ENCODE measurements at places on chromosomes 7 and 10.

- DNase-seq, result no peak
Measured at GRCh38 chr7:92460109-92460508, 12.8 kb downstream of the GATAD1 start.

DNA sequence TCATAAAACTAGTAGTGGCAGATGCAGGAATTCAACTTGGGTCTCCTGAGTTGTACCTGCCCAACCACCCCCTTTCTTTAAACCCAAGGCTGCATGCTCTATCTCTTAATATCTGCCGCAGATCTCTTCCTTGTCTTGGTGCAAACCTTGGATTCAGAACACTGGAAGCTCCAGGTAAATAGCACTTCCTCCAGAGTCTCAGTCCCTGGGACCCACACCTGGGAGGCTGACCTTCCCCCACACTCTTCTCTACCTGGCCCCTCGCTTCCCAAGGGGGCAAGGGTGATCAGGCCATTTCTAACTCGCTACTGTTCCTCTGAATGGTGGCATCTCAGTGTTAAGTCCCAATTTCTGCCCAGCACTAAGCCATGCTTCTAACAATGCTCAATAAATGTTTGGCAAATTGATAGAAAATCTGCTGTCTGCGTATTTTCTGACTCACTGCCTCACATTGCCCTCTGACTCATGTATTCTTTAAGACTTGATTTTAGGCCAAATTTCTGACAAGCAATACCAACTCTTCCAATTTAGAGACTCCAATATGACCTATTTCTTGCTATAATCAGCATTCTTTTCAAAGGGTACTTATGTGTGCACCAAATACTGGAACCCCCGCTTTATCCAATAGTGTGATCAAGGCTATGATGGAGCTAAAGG lies 68.0 kb upstream of the PPP1R3C start:
- DNase-seq, result peak; percentile 15

GRCh38 chr10:10788761-10789160 lies 228.9 kb upstream of the CELF2 start:
- DNase-seq, result no peak

DNA sequence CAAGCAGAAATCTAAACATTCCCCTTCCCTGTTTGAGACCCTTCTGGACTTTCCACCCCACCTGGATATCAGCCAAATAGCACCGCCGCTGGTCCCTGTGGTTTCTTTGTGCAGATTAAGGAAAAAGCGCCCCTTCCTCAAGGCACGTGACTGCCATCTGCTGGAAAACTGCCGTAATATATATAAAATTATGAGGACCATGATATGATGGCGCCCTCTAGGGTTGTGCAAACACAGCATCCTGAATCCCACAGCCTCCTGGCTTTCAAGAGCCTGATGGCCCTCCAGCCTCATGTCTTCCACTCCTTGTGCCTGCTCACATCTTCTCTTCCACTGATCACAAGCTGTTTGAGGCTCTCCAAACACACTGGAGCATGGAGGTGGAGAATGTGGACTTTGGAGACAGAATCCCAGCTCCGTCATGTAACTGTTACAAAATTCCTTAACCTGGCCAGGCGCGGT lies 121.3 kb downstream of the MYL10 start:
- peak; percentile 49 for DNase-seq

GRCh38 chr10:31604096-31604495 lies 285.1 kb downstream of the ZEB1 start:
- no peak for DNase-seq

- DNase-seq, result no peak
Measured at GRCh38 chr10:101146392-101147251, 15.5 kb downstream of the TLX1 start.

DNA sequence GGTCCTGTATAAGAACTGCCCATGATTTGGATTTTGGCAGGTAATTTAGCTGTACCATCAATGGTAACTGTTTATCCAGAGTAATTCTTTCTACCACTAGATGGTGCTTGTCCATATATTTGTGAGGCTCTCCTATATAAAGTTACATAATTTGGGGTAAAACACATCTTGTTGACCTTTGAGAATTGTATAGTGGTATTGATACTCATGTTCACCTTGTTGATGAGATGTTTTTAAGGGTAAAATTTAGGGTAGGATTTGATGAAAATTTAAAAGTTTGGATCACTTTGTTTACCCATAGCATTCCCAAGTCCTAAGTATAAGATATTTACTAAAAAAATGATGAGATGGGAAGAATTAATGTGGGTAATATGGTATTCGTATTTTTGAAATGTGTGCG lies 31.6 kb downstream of the ST7 start:
- DNase-seq, result no peak

- DNase-seq, result no peak
Measured at GRCh38 chr10:102813734-102814452, 23.3 kb downstream of the CYP17A1 start.

DNA sequence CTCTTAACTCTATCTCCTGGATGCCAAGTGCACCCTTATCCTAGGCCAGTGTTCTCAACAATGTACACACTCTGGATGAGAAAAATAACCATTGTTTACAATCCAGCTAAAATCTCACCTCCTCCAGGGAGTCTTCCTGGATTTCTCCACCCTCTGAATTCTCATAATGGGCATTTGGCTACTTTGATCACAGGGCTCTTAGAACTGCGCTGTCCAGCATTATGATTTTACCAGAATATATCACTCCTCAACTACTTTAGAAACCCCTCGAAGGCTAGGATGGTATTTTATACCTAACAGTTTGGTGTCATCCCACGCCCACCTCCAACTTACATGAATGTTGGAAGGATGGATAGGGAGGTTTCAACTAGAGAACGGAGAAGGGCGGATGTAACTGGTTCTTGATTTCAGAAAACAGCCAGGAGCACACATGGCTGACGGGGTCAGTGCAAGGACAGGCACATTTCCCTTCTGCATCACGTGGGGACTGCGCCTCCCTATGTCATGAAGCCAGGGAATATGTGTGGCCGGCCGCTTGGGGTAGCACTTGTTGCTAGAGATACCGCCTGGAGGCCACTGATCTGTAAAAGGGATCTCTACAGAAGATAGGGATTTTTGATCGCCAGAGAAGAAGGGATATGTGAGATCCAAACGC lies 1.2 kb upstream of the ATP6V0E2 start:
- peak; percentile 67 for DNase-seq

- no peak for DNase-seq
Measured at GRCh38 chr7:29255906-29256692, 61.5 kb downstream of the CHN2 start.

DNA sequence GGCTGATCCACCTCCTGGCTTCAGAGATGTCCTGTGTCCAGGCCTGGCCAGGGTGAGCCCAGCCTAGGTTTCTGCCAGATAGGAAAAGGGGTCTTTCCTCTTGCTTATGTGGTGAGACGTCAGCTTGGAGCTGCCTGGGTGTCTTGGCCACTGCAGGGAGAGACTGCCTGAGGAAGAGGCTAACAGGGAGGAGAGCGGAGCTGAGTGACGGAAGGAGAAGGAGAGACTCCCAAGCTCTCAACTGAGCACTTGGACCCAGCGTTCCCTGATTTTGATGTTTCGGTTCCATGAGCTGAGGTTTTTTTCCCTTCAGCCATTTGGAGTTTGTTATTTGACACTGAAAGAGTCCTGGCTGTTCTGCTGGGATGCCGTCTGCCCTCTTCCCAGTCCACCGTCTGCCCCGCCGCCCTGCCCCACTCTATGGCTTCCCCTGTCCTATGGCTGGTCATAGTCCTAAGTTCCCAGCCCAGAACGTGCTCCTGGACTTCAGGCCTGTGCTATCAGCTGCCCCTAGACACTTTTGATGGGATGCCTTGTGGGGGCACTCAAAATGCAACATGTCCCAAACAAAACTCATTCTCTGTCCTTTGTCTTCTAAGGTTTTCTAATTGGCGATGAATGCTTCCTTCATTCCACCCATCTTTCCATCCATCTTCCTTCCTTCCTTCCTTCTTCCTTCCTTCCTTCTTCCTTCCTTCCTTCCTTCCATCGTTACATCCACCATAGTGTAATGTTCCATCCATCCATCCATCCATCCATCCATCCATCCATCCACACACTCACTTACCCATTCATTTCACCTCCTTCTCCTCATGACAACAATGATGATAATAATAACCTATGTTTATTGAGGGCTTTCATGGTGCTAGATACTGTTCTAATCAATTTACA lies 20.3 kb upstream of the PCBD1 start:
- DNase-seq, result no peak

GRCh38 chr10:127485153-127485857 lies 63.8 kb upstream of the NPS start:
- no peak for DNase-seq

DNA sequence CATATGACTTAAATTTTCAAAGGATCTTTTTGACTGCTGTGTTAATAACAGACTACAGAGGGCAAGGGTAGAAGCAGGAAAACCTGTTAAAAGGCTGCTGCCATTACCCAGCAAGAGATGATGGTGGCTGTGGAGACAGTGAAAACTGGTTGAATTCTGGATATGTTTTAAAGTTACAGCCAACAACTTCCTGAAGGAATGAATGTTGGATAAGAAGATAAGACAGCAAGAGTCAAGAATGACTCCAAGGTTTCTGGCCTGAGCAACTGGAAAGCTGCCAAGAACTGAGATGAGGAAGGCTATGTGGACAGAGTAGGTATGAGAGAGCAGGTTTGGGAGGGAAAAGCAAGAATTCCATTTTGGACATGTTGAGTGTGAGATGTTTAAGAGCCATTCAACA lies 19.1 kb downstream of the CNOT4 start:
- no peak for DNase-seq

GRCh38 chr7:101201695-101202602 lies 1.1 kb upstream of the MOGAT3 start:
- DNase-seq, result no peak

GRCh38 chr10:10891124-10892082 lies 126.3 kb upstream of the CELF2 start:
- DNase-seq, result no peak

- no peak for DNase-seq
Measured at GRCh38 chr7:142703655-142704305, 45.5 kb upstream of the PRSS1 start.

GRCh38 chr7:37108615-37109014 lies 340.0 kb downstream of the ELMO1 start:
- DNase-seq, result no peak

- DNase-seq, result no peak
Measured at GRCh38 chr7:96297876-96298275, 24.0 kb downstream of the SLC25A13 start.

DNA sequence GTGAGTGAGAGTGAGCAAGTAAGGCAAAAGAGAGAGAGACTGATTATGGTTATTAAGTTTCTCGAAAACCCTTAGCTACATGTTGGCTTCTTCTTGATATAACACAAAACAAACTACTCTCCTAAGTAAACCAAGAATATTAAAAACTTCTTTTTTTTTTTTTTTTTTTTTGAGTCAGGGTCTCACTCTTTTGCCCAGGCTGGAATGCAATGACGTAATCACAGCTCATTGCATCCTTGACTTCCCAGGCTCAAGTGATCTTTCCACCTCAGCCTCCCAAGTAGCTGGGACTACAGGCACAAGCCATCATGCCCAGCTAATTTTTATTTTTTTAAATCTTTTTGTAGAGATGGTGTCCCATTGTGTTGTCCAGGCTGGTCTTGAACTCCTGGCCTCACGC lies 102.2 kb upstream of the IL6 start:
- DNase-seq, result no peak

DNA sequence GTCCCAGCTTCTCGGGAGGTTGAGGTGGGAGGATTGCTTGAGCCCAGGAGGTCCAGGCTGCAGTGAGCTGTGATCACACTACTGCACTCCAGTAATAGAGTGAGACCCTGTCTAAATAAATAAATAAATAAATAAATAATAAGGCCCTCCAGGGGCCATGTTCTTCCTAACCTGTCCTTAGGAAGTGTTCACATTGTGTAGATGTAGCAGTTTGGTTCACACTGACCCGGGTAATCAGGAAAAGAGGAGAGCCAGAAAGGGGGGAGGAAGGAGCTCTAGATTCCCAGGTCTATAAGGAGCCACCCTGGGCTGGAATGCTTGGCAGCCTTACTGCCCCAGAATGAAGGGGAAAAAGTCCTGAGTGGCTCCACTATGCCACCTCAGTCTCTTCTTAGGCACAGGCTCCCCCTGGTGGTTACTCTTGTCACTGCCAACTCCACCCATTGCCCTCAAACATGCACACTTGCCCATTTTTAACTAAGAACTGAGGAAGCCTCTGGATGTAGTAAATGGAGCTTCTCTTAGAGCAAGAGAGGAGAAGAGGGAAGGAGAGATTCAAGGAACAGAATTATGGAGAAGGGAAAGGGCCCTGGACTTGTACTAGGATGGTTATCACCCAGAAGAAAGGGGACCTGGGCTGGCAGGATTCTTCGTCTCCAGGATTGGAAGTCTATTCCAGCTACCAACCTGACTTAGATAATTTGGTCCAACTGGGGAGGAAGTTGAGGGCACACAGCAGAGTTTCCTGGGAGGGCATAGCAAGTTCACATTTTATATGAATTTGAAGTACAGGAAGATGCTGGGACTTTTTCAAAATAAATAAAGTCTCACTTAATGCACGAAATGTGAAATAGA lies 7.8 kb downstream of the HPS6 start:
- peak; percentile 52 for DNase-seq

DNA sequence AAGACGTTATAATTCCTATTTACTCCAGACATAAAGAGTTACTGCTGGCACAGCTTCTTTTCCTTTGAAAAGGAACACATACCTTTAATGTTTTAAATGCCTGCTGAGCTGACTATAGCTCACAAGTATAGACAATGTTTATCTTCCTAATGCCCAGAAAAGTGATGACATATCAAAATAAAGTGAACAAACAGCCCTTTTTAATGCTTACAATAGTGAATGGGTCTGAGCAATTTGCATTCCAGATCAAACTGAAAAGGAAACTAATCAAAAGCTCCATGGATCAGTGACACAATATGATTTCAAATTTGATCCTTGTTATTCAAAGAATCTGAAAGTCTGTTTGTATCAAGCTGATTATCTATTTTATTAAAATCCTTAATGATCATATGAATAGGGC lies 233.6 kb upstream of the SEMA3E start:
- DNase-seq, result no peak

All from amniotic stem cell (primary cell).